SW 1271 (cell line): ENCODE measurements at places on chromosomes 12 and 14.

DNA sequence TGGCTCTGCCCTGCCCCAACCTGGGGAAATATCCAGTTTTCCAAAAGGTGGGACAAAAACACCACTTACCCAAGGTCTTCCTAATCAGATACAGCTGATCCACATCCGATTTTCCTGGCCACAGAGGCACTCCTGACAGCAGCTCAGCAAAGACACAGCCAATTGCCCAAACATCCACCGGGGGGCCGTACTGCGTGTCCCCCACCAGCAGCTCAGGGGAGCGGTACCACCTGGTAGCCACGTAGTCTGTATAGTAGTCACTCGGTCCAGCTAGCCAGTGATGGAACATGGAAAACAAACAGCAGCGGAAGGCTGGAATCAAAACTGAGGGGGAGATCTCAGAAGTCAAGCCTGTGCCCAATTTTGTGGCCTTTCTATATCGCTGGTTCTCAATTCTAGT lies 28.8 kb downstream of the DMAC2L start:
- DNase-seq = no peak

GRCh38 chr12:53518381-53518780 lies 11.1 kb upstream of the NPFF start:
- no peak for DNase-seq

GRCh38 chr12:58719161-58719560 lies 201.1 kb downstream of the LRIG3 start:
- DNase-seq = no peak

- no peak for DNase-seq
These were observed 1.9 kb upstream of the BCL11B start for GRCh38 chr14:99273766-99274345.

DNA sequence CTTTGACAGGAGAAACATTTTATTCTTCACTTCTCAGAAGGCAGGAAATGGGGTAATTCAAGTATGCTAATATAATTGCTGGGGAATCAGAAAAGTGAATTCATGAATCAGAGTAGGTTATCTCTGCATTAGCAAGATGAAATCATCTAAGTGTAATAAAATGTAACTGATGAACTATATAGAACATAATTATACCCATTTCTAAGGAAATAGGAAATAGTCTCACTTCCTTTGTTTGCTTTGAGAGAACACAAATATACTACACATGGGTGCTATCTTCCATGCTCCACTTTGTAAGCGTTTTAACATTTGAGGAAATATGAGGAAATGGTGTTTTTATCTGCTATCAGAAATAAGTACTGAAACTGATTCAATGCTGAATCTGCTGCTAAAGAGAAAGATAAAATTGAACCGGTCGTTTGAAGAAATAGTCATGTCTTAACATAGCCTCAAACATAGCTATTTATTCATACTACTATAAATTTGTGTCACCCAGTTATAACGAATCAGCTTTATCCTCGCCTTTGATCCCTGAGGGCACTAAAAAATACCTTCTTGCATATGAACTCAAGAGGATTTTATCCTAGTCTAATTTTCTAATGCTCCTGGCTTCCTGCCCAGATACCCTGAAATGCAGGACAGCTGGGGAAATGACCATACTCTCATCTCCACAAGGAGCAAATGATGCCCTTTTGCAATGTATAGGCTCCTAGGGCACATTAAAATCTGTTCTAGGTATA lies 696.0 kb downstream of the C12orf50 start:
- DNase-seq = no peak

- DNase-seq = no peak
These were observed 84.4 kb downstream of the SPATS2 start for GRCh38 chr12:49451468-49452259.

DNA sequence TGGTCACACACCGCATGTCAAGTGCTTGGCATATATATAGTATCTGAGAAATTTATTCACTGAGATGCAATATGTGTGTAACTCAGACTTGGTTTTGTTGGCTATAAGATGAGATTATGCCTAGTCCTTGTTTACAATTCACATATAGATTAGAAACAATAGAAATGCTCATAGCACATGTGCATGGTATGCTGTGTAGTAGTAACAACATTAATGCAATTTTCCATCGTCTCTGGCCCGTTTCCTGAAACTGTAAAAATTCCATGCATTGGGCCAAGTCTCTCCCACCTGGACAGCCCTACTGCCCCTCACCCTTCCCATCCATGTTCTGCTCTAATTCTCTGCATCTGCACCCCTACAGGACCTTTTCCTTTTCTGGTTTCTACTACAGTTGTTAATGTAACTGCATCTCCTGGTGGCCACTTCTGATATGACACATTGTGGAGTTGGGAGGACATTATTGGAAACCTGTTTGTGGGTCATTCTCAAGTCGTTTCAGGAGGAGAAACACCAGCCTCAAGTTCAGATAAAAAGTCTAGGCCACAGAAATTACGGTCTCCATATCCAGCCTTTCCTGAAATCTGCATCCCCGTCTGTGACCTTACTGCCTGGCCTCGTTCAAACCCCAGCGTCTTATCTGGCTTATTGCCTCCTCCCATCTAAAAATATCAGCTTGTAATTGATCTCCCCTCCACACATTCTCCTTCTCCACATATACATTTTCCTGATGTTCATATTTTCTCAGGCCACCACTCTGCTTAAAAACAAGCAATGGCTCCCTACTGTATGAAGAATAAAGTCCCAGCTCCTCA lies 37.5 kb downstream of the EMP1 start:
- DNase-seq = peak; percentile 70

- no peak for DNase-seq
These were observed 10.5 kb downstream of the PMEL start for GRCh38 chr12:55955344-55955743.

- no peak for DNase-seq
These were observed 286.4 kb downstream of the NELL2 start for GRCh38 chr12:44589697-44590096.

- no peak for DNase-seq
These were observed 142.7 kb downstream of the ALX1 start for GRCh38 chr12:85422762-85423161.

DNA sequence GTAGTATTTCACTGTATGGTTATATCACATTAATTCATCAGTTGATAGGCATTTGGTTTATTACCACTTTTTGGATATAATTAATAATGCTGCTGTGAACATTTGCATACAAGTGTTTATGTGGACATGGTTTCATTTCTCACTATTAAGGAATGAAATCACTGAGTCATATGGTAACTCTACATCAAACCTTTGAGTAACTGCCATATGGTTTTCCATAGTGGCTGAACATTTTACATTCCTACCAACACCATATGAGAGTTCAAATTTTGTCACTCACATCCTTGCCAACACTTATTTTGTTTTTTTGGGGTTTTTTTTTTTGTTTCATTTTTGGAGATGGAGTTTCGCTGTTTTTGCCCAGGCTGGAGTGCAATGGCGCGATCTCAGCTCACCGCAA lies 30.2 kb upstream of the EAPP start:
- DNase-seq = no peak

GRCh38 chr14:88934351-88934806 lies 109.9 kb downstream of the TTC8 start:
- no peak for DNase-seq

DNA sequence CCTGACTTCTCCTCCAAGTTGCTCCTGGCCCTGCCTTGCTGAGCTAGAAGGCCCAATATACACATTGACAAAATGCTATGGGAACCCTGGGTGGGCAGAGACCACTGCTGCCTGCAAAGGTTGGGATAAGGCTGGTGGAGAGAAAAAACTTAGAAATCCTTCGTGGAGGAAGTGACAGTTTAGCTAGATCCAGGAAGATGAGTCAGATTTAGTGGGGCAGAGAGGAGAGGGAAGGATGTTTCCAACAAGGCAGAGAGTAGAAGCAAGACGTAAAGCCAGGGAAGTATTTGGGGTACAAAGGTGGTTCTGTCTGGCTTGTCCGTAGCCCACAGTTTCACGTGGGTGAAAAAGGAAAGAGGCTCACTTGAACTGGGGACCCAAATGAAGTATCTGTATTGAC lies 69.0 kb upstream of the CLMN start:
- DNase-seq = no peak

DNA sequence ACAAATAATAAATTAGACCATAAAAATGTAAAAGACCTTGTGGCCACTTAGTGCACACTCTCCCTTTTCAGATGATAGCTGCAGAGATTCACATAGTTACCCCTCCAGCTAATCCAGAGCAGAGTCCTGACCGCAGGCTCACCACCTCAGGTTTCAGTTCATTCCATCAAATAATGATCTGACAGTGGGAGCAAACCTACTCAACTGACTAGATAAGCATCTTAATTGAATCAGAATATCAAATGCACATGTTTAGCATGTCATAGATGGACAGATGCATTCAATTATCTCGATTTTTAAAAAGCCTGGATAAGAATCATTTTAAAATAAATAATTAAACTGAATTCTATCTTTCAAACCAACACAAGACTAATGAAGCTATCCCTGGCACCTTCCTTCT lies 242.3 kb upstream of the PDZRN4 start:
- no peak for DNase-seq

- DNase-seq = no peak
These were observed 91.3 kb downstream of the BBS10 start for GRCh38 chr12:76256904-76257303.

DNA sequence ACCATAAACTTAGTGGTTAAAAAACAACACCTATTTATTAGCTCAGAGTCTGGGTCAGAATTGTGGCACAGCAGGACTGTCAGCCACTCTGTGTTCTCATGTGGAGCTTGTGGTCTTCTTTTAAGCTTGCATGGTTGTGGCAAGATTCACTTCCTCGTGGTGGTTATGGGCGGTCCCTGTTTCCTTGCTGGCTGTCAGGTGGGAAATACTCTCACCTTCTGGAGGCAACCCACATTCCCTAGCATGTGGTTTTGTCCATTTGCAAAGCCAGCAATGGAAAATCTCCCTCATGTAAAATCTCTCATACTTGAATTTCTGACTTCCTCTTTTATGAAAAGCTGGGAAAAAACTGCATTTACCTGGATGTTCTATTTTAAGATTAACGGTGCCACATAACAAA lies 229.8 kb downstream of the ALX1 start:
- no peak for DNase-seq

DNA sequence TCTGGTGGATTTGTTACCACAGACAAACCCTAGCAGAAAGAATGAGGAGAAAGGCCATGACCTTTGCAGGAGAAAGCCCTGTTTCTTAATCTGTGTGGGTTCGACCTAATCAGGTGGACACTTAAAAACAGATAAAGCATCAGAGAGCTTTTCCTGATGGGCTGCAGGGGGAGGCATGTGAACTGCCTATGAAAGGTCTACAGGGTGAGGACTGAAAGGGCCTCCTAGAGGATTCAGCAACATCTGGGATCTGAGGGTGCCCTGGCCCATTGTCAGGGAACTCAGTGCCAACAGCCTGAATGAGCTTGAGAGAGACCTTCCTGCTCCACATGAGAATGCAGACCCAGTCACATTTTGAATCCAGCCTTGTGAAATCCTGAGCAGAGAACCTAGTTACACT lies 178.8 kb upstream of the DDHD1 start:
- DNase-seq = no peak

DNA sequence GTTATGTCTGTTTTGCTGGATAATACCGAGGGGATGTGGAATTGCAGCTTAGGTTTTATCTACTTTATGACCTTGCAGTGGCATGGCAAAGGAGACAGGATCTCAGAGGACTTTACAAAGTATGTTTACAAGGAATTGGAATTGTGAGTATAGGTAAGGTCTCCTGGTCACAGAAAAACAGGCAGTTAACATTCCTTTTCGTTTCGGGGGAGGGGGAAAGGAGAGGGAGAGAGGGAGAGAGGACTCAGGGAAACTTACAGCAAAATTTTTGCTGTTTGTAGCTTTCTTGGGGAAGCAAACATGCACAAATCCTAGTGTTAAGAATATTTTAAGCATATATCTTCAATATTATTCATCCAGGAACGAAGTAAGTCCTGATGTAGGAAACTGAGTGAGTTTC lies 590.5 kb upstream of the LRFN5 start:
- DNase-seq = no peak

- no peak for DNase-seq
These were observed 201.2 kb upstream of the SFSWAP start for GRCh38 chr12:131509701-131510100.

DNA sequence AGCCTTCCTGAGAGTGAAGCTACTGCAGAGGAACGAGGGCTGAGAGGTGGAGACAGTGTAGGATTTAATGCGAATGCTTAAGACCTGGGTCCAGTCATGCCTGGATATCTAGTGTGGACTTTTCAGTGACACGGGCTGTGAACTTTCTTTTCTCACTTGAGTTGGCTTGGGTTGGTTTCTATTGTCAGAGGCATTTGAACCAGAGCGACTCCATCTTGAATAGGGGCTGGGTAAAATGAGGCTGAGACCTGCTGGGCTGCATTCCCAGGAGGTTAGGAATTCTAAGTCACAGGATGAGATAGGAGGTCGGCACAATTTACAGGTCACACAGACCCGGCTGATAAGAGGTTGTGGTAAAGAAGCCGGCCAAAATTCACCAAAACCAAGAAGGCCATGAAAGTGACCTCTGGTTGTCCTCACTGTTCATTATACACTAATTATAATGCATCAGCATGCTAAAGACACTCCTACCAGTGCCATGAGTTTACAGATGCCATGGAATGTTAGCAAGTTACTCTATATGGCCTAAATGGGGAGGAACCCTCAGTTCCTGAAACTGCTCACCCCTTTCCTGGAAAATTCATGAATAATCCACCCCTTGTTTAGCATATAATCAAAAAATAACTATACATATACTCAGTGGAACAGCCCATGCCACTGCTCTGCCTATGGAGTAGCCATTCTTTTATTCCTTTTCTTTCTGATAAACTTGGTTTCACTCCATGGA lies 34.2 kb upstream of the TMCC3 start:
- no peak for DNase-seq

GRCh38 chr12:25388183-25388582 lies 137.5 kb upstream of the KRAS start:
- no peak for DNase-seq

DNA sequence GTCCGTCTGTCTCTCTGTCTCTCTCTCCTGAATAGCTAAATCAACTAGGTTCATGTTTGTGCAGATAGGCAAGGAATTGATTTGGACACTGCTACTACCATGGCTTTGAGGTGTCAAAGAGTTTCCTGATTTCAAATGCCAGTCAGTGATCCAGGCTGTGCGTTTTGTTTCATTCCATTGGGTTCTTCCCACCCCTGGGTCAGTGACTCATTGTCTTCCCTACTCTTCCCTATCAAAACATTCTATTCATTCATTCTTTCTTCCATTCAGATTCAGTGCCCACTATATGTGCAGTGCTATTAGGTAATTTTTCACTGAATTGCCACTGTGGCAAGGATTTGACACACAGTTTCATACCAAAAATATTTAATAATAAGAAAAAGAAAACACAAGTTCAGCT lies 50.4 kb downstream of the RPH3A start:
- peak; percentile 20 for DNase-seq
